ENCODE measurements at places on chromosomes 2 and 18. TPM values are rescaled to one million over a fixed set of nuclear protein-coding genes. Genes with fewer than 3 reads are reported as not detected.

- no peak for DNase-seq
Measured at GRCh38 chr2:83686863-83687262, 772.2 kb downstream of the SUCLG1 start.

The SLC23A3 gene
- 2.7 TPM for total RNA-seq

The DNAJC10 gene
- 63.3 TPM for total RNA-seq

DNA sequence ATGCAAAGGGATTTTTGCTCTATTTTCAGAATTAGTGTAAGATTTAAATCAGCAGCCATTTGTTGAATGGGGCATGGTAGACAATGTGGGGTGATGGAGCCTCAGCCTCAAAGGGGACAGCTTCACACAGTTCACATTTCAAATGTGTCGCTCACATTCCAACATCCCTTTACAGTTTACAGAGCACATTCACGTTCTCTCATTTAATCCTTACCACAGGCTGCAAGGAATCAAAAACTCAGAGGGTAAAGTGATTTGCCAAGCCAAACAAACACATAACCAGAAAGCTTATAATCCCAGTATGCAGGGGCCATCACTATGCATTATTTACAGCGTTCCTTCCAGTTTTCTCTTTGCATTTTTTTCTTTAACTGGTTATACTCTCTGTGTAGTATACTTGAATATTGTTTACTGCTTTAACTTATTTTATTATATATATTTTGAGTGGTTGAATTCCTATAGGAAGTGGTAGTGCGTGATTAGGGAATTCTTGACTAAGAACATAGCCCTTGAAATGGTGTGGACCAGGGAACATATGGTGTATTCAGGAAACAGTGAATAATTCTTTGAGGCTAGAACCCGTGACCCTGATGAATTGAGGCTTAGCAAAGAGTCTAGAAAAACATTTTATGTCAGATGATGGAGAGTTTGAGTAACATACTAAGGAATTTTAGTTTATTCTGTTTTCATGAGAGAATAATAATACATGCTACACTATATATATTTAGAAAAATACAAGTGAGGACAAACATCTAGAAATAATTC, 18.1 kb upstream of the TAF1B start:
- DNase-seq, result no peak

DNA sequence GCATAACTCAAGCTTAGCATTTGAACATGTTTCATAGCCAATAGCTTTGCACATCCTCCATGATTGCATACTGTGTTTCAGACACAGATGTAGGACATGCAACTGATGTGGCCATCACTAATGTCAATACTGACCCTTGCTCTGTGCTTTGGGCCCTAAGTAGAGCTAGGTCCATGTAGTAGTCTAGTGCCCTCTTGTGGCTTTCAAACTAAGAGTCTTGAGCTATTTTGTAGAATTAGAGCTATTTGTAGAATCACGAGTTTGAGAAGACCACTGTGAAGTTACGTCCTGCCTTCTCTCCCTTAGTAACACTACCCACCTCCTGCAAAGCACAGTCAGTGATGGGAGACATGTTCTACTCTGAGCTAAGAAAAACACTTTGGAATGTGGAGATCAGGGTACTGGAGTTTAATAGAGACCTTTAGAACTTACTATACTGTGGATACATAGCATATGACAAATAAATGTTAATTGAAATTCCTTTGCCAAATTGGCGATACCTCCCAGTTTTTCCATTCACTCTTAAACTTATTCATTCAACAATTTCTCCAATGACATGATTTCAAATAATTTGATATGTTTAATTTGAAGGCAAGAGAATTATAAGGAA, 306.5 kb upstream of the TNP1 start:
- DNase-seq, result no peak

DNA sequence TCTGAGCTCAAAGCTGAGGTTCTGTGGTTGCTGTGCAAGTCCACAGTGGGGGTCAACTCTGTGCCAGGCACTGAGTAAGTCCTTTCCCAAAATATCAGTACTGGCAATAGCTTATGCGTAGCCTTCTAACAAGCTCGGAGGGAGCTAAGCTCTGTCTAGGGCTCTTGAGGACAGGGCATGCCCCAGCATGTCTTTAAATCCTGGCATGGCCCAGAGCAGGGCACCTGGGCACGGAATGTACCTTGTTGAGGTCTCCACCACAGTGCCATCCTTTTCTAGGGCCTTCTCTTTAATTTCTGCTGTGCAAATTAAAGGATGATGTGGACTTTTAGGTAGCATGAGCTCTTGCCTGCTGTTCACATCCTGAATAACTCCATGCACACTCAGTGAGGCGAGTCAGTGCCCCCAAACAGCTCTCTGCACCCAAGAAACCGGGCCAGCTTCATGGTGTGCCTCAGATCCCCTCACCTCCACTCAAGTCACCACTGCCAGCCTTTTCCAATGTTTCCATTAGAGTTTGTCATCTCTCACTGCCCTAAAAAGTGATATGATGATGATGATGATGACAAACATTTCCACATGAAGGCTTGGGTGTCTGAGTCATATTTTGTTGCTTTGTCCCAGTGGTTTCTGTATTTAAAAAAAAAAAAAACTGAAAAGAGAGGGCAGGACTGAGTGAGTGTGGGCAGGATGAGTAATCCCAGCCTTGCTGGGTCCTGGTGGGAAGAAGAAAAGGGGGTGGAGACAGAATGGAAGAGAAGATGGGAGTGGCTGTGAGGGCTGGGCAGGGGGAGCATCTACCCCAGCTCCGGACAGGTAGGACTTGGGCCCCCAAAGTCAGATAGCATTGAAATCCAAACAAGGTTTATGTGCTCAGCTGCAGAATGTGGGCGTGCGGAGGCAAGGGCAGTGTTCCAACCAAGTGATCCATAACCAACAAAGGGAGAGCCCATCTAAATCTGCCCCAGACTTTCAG, 78.9 kb downstream of the ZBTB7C start:
- no peak for DNase-seq

GRCh38 chr18:50853863-50854271, 25.1 kb upstream of the ME2 start:
- no peak for DNase-seq

DNA sequence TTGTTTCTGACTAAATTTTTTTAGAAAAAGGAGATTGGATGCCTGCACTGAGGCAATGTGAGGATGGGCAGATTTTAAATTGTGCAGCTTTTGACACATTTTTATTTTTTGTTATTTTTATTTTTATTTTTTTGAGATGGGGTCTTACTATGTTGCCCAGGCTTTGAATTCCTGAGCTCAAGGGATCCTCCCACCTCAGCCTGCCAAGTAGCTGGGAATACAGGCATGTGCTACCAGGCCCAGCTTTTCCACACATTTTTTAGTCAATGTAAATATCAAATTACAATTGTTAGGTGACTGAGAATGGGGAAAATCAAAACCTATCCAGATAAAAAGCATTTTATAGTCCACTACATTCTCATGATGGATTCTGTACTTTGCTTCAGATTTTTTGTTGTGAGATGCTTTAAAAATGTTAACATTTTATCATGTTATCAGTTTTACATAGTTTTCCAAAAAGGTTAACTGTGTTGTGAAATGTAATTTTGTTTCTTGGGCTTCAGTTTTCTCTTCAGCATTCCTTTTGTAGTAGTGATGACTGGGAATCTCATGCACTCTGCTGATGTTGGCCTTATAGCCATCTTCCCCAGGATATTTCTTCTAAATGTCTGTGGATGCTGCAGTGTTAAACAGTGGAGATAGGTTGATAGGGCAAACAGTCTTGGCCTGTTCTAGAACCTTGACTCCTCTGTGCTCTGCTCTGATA, 41.4 kb downstream of the PKP4 start:
- no peak for DNase-seq

DNA sequence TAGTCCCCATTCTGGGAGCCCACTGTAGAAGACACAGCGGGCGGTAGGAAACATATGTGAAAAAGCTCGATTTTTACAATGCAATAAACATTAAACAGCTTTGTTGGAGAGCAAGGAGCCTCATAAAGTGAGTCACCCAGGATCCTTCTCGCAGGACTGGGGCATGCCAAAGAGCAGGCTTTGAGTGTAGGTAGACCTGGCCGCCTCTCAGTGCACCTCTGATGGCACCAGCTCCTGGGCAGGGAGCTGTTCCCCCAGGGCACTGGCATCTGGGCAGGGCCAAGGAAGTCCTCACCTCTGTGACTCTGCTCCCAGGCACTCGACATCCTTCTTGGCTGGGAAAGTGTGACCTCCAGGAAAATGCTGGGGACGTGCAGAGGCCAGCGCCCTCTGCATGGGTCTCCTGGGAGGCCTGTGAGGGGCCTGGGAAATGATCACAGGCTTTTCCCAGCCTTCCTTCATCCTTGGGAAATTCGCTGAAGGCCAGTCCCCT, 94.2 kb downstream of the POLR1A start:
- no peak for DNase-seq

Data from upper lobe of left lung (tissue), 6 donors.